ENCODE measurements at places on chromosomes 1 and 21. TPM values are rescaled to one million over a fixed set of nuclear protein-coding genes. Genes with fewer than 3 reads are reported as not detected.

DNA sequence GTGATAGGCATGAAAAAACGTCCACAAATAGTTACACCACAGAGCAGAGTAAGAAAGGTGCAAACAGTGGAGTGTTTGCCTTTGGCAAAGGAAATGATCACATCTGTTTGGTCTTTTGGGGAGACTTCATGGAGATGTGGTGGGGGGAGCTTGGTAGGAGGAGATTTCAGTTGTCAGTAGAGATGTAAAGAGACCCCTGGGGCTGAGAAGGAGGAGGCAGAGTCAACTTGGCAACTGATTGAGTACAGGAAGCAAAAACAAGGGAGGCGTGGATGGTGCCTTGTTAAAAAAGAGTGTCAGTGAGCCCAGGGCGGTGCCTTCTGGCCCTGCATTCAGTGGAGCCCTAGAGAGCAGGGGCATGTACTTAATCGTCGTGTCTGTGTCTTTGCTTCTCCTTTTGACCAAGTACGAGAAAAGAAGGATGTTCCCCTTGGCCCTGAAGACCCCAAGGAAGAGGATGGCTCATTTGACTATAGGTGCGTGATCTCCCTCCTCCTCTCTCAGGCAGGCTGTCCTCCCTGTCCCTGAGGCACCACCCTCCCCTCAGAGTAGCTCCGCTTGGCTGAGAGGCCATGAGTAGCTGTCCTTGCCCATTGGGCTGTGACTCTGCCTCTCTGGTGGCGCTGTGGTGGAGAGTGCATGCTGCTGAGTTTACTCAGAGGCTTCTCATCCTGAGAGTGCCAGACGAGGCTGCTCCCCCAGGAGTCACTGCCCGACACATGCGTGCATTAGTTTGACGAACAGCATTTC lies 30.4 kb upstream of the CNTN2 start:
- no peak overlapping the region for H3K27ac ChIP-seq
- H3K27me3 ChIP-seq = no peaks in the 10 kb centered on the region

SLC2A5 gene
- 6.5 TPM for total RNA-seq

FOXE3 gene
- total RNA-seq = not detected

- H3K27me3 ChIP-seq = peaks cover 26% of the 10 kb centered on the region
- DNase-seq = no peak
- H3K4me1 ChIP-seq = no peaks in the 10 kb centered on the region
Measured at GRCh38 chr1:4034318-4034887, 134.3 kb upstream of the C1orf174 start.

SHC1 gene
- 66.8 TPM for total RNA-seq

- no peaks in the 10 kb centered on the region for H3K27me3 ChIP-seq
- H3K4me1 ChIP-seq = peaks cover 31% of the 10 kb centered on the region
- no peak overlapping the region for H3K27ac ChIP-seq
- H3K36me3 ChIP-seq = no peaks in the 10 kb centered on the region
- H3K4me3 ChIP-seq = no peak overlapping the region
- DNase-seq = no peak
Measured at GRCh38 chr21:45417256-45417950, 12.4 kb downstream of the COL18A1 start.

RHD gene
- not detected for total RNA-seq

GRCh38 chr1:240914506-240914905 lies 302.6 kb upstream of the GREM2 start:
- no peaks in the 10 kb centered on the region for H3K27me3 ChIP-seq
- no peak overlapping the region for H3K27ac ChIP-seq
- H3K4me3 ChIP-seq = no peak overlapping the region
- no peaks in the 10 kb centered on the region for H3K4me1 ChIP-seq
- DNase-seq = no peak
- no peaks in the 10 kb centered on the region for H3K36me3 ChIP-seq

GRCh38 chr1:239792157-239792556 lies 299.5 kb upstream of the FMN2 start:
- no peaks in the 10 kb centered on the region for H3K4me1 ChIP-seq
- H3K4me3 ChIP-seq = no peak overlapping the region
- H3K27me3 ChIP-seq = no peaks in the 10 kb centered on the region
- no peak overlapping the region for H3K27ac ChIP-seq
- H3K36me3 ChIP-seq = no peaks in the 10 kb centered on the region
